CD4-positive, alpha-beta T cell treated with Interleukin-4 for 1 hour (primary cell): ENCODE measurements at places on chromosomes 6 and 20.
A peak's percentile ranks its signal among the peaks of the same experiment; 100 is the strongest.

DNA sequence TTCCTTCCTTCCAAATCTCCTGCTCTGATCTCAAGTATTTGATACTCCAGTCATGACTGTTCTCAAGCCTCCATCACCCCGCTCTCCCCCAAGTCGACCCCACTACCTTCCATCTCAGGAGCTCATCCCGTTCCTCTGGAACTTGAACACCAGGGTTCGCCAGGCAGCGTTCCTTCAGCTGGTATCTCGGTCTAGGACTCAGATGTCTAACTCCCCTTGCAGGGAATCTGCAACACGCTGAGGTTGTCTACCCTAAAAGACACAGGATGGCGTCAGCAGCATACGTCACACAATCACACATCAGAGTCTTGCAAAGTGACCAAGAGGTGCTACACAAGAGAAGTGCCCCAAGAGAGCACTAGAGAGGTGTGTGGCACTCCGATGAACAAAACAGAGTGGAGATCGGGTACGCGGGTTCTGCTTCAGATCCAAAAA, 706 bp downstream of the ZNF184 start:
- DNase-seq: peak; percentile 88

DNA sequence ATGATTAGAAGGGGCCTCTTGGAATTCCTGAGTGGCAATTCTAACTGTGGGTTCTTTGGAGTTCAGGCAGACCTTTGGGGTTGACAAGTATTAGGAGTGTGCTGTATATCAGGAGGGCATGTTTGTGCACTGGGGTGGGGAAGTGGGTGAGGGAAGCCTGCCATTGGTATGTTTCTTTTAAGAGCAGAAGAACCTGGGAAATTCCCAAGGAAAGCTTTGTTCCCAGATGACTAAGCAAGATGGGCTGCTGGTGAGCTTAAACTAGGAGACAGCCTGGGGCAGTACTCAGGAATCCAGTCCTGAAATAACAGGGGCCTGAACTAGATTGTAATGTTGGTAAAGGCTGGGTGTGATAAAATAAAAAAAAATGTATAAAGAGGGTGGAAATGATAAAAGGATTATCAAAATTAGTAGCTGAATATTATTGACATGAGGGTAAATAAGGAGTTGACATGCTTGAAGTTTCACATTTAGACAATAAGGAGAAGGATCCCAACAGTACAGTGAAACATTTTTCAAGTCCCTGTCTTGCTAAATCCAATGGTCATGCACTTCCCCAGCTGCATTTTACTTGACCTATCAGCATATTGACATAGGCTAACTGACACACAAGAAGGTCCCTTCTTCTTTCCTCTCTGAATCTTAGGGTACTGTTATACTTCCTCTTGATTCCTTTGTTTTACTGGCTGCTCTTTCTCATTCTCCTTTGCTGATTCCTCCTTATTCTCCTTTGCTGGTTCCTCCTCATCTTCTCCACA, 18.4 kb upstream of the IFNGR1 start:
- DNase-seq: no peak

DNA sequence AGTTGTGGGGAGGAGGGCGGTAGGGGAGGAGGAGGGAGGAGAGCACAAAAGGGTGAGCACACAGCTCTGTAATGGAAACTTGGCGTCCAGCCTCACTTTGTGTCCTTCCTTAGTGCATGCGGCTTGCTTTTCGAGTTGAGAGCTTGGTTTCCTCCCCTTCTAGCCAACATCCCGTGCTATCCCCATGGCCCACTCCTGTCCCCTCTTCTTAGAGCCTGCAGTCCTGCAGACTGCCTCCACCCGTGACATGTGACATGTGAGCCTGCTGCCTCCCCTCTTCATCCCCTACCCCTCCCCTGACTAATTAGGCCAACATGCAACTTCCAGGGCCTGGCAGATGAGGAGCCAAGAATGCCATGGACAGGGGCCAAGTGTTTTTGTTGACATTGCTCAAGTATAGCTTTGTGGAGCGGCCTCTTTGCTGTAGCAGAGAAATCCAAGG, 63.2 kb downstream of the SLC24A3 start:
- DNase-seq: no peak

DNA sequence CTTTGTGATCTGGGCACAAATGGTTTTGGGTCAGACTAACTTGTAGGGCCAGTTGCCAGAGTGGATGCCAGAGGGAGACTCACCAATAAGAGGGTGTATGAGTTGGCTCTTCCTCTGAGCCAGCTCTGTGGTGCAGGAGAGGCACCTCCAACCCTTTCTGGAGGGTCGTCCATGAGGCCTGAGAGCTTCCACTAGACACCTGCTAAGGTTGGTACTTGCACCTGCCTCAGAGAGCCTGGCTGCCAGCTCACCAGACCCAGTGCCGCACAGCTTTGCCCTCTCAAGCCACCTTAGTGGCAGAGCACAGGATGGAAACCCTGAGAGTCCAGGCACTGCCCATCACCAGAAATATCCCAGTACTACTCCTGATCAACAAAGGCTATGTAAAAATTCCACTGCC, 504.3 kb downstream of the EYS start:
- DNase-seq: no peak

GRCh38 chr20:54014293-54014926, 56.0 kb downstream of the BCAS1 start:
- DNase-seq: no peak

DNA sequence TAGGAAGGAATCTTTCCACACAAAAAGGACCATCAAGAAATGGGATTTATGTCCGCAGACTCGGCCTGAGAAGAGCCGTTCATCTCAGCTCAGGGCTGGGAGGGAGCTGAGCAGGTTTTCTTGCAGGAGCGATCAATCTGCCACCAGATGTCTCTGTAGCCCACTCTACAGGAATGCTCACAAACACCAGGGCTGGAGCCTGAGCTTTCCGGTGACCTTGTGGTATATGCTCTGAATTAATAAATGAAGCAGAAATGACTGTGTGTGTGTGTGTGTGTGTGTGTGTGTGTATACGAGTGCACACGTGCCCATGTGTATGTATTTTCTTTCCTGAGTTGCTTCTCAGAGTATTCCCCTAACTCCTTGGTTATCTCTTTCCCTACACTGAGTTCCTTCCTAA, 12.0 kb downstream of the CD83 start:
- DNase-seq: peak; percentile 54

GRCh38 chr6:27101824-27102223, 145.7 kb upstream of the PRSS16 start:
- DNase-seq: no peak

GRCh38 chr6:44470115-44470464, 82.6 kb downstream of the CDC5L start:
- DNase-seq: no peak

DNA sequence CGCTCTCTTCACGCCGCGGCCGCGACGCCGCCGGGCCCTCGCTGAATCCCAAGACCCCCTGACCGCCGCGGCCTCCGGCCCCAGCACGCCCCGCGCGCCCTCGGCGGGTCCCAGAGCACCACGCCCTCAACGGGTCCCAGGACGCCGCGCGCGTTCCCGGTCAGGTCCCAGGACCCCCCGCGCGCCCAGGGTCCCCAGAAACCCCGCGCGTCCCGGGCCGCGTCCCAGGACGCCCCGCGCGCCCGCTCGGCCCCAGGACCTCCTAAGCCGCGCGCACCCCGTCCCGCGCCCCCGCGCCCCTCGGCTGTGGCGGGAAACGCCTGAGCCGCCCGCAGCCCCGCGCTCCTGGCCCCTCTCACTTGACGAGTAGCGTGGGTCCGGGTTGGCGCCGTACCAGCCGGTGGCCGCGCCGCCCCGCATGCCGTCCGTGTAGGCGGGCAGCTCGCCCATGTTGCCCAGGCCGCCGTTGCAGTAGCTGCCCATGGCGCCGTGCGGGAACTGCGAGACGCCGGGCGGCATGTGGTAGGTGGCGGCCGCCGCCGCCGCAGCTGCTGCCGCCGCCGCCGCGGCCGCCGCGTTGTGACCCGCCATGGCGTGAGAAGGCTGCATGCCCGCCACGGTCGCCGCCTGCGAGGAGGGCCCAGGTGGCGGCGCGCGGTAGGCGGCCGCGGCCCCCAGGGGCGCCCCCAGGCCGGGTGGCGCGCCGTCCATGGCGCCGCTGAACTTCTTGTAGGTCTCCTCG, 556 bp downstream of the NKX2-4 start:
- DNase-seq: no peak

GRCh38 chr6:163414946-163415619, 565 bp downstream of the QKI start:
- peak; percentile 26 for DNase-seq

DNA sequence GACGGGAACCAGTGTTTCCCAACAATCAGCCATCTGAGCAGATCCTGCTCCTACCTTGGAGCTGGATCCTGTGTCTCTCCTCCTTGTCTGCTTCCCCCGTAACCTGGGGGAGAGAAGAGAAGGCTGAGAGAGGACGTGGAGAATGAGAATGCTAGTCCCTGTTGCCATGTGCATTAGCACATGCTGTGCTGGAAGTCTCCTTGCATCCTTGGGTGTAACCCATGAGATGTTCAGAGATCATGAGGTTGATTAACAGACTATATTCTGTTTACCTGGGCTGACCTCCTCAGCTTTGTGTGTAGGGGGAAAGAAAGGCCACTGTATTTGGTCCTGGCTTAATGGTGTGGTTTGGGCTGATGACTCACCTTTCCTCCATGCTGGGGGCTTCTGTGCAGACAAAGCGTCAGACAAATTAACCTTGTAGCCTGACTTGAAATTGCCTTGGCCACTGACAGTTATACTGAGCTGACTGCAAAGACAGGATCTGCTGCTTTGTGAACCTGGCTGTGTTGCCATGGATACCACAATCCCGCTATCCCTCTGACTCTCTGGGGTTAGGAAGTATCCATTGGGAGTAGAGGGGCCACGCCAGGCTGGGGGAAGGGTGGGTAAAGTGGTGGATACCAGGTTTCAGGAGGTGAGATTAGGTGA, 243.7 kb upstream of the CHD6 start:
- DNase-seq: no peak

DNA sequence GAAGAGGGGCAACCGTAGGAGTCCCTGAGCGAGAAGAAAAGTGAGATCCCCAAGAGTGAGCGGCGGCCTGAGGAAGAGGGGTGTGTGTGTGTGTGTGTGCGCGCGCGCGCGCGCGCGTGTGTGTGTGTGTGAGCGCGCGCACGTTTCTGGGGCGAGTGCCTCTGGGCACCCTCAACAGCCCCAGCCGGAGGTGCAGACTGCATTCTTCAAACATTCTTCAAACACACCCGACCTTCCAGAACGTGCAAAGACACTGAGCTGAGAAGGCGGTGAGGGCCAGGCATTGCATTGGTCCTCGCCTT, 76.2 kb upstream of the FOXP4 start:
- DNase-seq: no peak

GRCh38 chr6:154471609-154472362, 38.7 kb downstream of the CNKSR3 start:
- DNase-seq: no peak

- DNase-seq: no peak
Observed at GRCh38 chr6:38847497-38847896, 132.4 kb downstream of the DNAH8 start.

DNA sequence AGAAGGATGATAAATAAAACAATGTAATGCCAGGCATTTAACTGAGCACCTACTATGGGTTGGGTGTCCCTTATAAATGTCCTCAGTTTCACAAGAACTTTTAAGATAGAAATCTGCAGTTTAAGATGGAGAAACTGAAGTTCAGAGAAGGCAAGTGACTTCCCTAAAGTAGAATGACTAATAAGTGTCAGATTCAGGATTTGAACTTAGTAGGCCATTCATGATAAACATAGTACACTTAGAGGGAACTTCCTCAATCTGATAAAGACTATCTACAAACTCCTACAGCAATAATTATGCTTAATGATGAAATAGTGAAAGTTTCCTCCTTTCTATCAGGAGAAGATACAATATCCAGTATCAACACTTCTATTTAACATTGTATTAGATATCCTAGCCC, 43.9 kb downstream of the NCR2 start:
- no peak for DNase-seq

DNA sequence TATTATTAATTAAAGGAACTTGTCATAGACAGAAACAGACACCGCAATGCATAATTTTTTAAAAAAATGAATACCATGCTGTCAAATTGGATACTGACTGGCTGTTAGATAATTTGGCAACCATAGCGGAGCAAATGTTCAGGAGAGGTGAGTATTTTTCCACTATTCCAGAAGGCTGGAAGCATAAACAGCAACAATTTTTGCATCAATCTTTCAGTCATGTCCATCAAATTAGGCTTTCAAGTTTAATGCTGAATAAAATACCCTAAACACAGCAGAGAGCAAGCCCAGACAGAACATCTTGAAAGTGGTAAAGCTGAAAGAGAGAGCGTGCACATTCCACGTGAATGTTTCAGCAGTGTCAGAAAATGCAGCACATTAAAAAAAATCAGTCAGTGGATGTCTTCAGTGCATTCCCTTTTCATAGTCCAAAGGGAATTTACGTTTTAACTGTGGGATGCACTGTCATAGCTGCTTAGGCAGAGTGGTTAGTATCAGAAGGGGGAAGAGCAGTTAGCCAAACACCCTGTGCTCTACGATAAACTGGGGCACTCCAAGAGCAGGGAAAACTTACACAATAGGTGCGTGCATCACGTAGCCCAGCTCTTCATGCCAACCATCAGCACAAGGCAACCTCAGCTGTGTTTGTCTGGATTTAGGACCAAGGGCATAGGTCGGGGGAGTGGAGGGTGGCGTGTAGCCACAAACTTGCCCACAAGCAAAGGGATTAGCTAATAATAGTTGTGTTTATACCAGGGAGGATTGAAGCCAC, 116.2 kb upstream of the STMND1 start:
- DNase-seq: no peak

DNA sequence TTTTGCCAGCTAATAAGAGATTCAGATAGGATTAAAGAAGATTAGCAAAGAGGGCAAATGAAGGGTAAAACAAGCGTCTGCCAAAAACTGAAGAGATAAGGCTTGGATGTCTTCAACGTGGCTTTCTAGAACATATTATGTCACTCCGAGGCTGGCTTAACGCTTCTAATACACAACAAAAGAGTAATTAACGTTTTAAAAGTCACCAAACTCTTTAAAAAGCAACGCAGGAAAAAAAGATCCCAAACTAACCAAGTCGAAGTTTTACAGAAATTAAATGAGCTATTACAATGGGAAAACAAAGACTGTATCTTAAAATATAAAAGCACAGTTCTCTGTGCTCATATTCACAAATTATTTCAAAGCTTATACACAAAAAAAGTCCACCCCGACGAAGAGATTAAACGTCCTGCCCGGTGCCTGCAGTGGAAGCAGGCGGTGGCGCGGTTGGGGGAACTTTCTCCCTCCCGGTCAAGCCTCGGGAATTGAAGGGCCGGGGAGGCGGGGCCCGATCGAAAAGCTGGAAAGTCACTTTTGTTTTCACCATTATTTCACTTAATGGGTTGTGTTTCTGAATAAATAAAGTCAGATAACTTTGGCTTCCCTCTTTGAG, 1.2 kb downstream of the MAK start:
- peak; percentile 19 for DNase-seq

DNA sequence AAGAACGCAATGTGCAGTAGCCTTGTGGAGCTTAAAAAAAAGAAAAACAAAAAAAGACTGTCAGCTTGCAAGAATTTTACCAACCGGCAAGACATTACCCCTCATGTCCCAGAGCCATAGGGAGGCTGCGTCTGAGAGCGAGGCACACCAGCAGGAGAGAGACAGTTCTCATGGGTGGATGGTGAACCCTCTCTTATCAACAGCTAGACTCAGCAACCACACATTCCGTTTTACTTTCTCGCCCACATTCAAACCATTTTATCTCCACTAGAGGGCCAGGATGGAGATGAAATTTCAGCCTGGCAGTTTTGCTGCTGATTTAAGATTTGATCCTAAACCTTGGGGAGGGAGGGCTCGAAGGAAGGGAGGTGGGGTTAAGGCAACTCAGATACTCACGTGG, 247.0 kb downstream of the ATXN1 start:
- DNase-seq: peak; percentile 44

GRCh38 chr6:18634912-18635311, 247.8 kb downstream of the RNF144B start:
- DNase-seq: no peak

GRCh38 chr6:1608222-1609040, 1.3 kb upstream of the FOXC1 start:
- DNase-seq: no peak
